NT2/D1 (cell line): ENCODE measurements at places on chromosomes 13 and 19.

GRCh38 chr13:61215116-61215515 lies 200.5 kb downstream of the PCDH20 start:
- no peak for DNase-seq

- DNase-seq = no peak
Measured at GRCh38 chr13:101303521-101303920, 112.8 kb downstream of the NALCN start.

DNA sequence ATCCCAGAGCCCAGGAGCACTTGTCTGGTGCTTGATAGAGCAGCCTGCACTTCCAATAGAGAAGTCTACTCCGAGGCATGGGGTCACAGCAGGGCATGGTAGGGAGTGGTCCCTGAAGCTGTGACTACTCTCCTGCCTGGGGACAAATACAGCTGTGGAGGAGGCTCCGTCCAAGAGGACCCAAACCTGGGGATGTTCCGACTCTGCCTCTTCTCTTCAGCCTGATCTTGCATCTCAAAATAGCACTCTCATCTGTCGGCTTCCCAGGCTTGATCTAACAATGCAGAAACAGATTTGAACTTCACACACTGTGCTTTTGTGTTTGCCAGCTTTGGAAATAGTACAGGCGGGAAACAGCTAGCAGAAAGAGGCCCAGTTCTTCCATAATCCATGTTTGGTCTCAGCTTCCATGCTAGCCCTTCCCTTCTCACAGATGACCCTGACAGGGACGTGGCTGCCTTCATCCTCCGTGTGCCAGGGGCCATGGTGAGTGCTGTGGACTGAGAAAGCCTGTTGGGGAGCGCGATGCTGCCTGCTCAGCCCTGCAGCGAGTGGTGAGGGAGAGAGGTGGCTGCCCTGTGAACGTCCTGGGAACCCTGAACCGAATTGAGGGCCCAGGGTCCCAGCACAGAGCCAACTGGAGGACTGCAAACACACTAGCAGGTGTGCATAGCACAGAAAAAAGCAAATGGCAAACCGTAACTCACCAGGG lies 150.3 kb upstream of the GPR12 start:
- no peak for DNase-seq

DNA sequence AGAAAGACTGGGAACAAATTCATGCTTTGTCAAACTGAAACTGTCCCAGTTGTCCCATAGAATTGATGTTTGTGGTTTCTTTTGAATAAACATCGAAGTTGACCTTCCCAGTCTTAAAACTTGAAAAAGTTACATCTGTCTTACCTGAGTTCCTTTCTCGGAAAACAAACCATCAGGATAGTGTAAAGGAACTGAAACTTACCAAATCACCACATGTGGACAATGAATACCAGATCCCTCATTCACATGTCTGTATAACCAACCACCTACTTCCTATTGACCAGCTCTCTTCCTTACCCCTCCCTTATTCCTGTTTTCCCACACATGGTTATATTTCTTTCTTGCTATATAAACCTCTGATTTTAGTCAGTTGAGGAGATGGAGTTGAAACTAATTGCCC lies 791.7 kb upstream of the PCDH20 start:
- no peak for DNase-seq

DNA sequence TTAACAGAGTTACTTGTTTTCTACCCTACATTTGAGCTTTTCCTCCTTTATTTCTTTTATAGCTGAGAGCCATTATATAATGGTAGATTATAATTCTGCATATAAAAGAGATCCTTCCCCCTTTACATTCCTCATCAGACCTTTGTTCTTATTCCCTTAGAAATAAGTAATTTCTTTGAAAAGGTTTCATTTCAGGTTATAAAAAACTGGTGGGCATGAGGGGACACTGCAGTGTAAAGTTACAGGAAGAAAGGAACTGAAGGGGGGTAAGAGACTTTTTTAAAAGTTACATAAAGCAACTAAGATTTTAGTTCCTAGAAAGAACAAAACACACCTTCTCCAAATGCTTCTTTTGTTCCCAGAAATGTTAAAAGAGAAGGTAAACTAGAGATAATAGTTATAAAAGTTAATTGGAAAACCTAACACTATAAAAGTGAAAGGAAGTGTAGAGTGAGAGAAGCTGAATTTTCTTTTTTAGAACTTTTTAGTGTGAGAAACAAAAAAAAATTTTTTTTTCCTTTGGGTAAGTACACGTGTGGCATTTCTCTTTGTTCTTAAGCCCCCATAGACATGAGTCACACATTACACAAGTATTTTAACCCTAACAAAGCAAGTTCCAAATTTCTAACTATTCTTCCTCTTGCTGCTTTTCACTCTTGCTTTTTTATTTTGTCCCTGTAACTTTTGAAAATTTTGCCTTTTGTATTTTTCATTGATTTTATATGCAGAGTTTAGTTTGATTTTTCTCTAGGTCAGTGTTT lies 106.4 kb upstream of the MLNR start:
- no peak for DNase-seq

GRCh38 chr19:12785431-12786031 lies 5.8 kb upstream of the JUNB start:
- no peak for DNase-seq

DNA sequence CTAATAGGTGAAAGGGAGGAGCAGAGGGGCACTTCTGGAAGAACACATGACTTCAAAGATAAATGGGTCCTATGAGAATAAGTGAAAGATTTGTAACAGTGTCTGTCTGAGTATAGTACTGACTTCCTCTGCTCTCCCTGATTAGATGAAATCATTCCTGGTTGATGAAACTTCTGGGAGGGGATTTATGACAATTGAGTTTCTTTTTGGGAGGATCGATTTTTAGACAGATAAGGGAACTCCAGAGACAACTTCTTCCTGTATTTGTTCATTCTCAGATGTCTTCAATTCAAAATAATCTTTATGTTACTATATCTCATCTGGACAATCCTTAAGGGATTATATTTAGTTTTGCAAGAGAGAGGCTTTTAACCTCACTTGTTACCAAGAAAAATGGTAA lies 20.0 kb downstream of the SETDB2 start:
- DNase-seq = no peak

- peak; percentile 18 for DNase-seq
Measured at GRCh38 chr13:93420206-93420605, 193.6 kb downstream of the GPC6 start.

DNA sequence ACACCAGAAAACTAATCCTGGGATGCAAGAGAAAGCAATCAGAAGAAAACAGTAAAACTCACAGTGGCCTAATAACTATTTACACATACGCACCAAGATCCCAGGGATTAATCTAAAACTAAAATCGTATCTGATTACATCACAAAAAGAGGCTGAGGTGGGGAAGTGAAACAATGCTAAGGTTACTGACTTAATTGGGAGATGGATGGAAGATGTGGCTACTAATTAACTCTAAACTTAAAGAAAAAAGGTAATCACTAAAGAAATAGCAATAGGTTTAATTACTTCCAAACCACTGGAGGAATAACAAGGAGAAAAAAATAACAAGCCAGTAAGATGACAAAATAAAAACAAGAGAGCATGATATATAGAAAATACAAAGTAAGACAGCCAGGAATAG lies 50.4 kb downstream of the NUFIP1 start:
- no peak for DNase-seq

DNA sequence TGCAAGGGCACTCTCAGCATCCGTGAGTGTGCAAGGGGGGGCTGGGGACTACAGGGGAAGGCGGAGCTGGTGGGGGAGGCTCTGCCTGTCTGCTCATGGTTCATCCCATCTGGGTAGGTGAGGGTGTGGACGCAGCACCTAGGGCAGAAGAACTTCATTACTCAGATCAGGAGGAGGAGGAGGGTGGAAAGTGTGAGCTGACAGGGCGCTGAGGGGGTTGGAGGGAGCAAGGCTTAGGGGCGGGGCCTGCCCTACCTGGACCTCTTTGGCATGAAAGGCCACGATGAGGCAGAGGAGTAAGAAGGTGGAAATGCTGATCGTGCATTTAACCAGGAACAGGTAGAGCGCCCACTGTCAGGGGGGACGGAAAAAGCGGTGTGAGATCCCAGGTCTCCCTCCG lies 4.5 kb downstream of the KCNN4 start:
- DNase-seq = no peak

DNA sequence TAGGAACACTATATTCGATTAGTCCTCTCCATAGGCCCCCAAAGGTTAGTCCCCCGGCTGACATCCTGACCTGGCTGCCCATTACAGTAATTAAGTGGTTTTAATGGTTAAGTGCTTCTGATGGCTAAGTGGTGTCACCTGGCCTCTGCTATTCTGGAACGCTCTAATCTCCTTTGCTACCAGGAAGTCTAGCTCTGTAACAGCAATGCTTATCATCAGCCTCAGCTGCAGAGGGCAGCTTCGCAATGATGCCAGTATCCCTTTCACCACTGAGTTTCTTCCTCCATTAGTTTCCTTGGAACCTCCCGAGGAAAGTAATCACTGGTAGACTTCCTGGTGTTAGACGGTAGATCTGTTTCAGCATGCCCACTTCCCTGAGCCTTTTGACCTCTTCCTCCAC lies 8.6 kb upstream of the RNF6 start:
- no peak for DNase-seq

- DNase-seq = no peak
Measured at GRCh38 chr13:114034481-114034891, 60.6 kb upstream of the C13orf46 start.

DNA sequence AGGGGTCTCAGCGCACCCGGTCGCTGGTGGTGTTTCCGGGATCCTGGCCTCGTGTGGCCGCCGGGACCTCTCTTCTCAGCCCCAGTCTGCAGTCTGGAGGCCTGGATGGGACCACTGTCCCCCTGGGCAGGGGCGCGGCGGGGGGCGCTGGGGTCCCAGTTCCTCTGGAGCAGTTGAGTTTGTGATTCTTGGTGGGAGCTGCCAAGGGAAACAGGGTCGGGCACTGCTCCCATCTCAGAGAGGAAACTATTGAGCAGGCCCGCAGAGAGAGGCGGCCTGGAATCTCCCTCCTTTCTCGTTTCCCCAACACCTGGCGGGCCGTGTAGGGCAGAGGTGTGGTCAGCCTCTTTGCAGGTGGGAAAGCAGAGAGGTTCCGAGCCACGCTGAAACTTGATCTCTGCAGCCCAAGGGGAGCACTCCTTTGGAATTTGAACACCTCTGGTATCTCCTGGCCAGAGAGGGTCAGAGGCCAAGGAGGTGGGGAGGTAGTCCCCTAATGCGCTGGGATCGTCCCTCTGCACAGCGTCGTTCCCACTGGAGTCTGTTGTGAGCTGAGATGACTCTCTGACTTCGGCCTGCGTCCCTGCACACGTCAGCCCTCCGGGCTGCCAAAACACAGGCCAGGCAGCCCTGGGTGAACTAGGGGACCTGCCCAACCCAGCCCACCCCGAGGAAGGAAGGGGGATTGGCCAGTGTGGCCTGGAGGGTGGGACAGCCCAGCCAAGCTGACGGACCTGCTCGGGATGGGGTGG lies 741 bp downstream of the PLEKHF1 start:
- DNase-seq = no peak

GRCh38 chr13:85347251-85347650 lies 452.0 kb downstream of the SLITRK6 start:
- no peak for DNase-seq

- DNase-seq = no peak
Measured at GRCh38 chr19:42267644-42268141, 1.4 kb upstream of the CIC start.

- no peak for DNase-seq
Measured at GRCh38 chr19:3682741-3683404, 17.4 kb downstream of the PIP5K1C start.

DNA sequence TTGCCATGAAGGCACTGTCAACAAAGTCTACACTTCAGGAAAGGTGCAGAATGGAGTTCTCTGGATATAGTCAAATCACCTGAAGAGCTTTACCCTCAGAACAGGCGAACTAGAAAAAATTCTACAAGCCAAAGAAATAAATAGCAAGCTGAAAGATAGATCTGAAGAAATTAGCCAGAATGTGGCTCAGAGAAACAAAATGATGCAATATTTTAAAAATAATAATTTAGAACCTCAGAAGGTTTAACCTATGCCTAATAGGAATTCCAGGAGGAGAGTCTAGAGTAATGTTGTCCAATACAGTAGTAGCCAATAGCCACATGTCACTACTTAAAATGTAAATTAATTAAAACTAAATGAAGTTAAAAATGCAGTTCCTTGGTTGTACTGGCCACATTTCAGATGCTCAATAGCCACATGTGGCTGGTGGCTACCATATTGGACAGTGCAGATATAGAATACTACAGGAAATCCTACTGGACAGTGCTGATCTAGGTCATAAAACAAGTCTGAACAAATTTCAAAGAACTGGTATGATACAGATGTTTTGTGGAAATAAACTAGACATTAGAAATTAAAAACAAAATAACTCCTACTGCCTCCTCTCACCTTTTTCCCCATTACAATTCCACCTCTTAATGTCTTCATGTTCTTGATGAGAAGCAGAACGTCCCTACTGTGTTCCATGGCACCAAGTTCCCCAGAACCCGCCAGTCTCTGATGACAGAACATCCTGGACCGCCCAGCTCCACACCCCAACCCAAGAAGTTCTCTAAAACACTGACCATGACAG lies 679 bp upstream of the CDADC1 start:
- no peak for DNase-seq

- DNase-seq = no peak
Measured at GRCh38 chr13:94813920-94814475, 101.7 kb upstream of the SOX21 start.

DNA sequence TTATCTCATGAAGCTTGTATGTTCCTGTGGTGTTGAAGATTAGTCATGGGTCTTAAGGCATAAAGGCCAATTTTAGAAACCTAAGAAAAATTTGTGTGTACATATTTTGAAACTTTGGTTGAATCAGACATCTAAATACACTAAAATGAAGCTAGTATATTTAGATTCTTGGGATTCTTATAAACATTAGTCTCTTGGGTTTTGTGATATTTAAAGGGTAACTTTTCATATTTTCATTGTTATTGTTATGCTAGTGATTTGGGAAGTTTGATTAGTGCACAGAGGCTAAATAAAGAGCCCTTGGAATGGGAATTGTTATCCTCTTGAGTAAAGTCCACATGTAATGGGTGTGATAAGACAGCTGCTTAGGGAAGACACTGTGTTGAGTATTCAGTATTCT lies 24.5 kb downstream of the UBA2 start:
- DNase-seq = no peak

GRCh38 chr19:17209126-17210036 lies 5.8 kb upstream of the USE1 start:
- peak; percentile 89 for DNase-seq

DNA sequence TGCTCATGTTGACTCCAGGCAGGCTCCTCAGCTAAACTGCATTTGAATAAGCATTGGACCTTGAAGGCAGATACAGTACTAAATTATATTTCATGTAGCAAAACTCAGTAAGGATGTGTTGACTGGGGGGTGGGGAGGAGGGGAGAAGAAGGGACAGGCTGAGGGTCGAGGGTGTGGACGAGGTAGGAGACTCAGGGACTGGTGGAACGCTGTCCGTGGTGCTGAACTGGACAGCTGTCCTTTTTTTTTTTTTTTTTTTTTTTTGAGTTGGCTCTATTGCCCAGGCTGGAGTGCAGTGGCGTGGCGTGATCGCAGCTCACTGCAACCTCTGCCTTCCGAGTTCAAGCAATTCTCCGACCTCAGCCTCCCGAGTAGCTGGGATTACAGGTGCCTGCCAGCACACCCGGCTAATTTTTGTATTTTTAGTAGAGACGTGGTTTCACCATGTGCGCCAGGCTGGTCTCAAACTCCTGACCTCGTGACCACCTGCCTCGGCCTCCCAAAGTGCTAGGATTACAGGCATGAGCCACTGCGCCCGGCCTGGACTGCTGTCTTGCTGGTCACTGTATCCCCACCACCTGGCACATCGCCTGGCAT lies 33.2 kb upstream of the CASP14 start:
- peak; percentile 35 for DNase-seq
